ENCODE measurements at places on chromosomes 11 and 22.

- no peak for DNase-seq
Measured at GRCh38 chr11:115695677-115696364, 191.6 kb upstream of the CADM1 start.

DNA sequence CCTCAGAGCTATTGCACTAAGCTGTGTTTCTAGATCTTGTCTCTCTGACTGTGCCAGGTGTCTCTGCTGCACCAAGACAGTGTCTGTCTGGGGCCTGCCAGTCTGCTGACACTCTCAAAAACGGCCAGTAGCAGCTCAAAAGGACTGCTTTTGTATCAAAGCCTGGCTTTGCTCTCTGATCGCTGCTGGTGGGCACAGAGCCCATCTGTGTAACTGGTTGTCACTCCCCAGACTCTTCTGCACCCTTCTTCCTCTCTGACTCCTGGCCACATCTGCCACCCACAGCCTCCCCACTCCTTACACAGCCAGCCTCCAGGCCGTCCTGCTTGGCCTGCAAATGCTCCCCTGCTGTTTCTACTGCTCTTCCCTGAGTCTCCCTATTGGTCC, 26.5 kb downstream of the MED15 start:
- no peak for DNase-seq

DNA sequence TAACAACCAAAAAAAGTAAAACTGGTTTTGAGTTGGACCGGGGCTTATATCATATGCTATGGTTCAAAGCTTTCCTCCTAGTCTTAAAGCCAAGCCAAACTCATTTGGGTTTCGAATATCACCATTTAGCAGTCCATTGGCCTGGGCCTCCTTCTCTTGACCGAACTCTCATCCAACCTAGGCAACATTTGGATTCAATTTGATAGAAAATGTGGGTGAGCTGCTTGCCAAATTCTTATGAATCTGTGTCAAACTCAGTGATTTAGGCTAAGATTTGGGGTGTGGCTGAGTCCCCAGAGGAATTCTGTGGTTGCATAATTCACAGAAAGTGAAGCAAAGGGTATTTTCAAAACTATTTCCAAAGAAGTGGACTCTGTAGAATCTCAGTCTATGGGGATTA, 83.7 kb downstream of the BLID start:
- DNase-seq, result no peak

DNA sequence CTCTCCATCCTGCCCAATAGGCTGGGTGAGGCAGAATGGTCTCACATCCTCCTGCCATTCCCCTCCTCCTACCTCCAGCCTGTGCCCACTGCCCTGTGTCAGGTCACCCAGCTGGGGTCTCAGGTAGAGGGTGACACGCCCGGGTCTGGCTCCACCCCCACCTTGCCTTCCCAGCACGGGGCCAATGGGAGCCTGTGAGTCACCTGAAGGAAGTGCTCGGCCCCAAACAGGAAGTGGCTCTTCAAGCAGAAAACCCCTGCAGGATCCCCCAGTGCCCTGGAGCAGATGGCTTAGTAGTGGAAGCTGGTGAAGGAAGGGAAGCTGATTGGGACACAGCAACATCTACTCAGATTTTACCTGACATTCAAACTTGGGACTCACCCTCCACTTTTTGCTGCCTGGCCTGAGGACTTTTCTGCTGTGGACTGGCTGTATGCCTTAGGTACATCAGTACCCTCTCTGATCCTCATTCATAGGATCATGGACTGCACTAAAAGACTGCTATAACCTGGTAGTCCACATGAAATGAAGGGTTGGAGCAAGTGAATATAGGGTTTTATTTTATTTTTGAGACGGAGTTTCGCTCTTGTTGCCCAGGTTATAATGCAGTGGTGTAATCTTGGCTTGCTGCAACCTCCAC, 33.4 kb downstream of the GDPD5 start:
- DNase-seq, result peak; percentile 43

- DNase-seq, result no peak
Measured at GRCh38 chr11:60952742-60953170, 780 bp upstream of the SLC15A3 start.

GRCh38 chr22:39600491-39601179, 30.1 kb downstream of the CACNA1I start:
- DNase-seq, result no peak

GRCh38 chr11:35227576-35228327, 88.8 kb downstream of the CD44 start:
- DNase-seq, result no peak

DNA sequence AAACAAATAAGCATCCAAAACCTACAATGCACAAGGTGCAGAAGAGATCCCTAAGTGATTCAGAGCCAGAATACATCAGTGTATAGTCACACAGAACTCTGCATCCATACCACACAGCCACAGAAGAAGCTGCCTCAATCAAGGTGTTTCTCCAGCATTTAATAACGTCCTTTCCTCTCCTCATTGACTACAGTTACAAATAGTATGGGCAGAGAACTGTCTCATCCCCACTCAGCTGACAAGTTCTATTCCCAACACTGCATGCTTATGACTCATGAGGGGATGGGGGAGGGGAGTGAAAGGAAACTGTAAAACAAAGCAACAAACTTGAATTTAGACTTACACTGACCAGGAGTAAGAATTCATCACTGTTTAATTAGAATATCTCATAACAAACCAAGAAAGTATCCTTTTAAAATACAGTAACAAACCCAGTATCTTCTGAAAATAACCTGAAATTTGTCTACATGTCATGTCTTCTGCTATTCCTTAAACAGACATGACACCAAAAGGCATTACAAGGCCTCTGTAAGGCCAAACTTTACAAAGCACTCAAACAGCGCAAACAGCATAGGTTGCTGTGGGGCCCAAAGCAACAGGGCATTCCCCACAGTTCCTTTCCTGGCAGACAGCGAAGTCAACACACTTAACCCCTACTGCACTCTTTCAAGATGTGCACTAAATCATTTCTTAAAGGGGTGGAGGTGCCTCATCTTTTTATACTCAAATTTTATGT, 29.3 kb downstream of the CELF1 start:
- DNase-seq, result peak; percentile 14

GRCh38 chr22:44246615-44247326, 66.0 kb downstream of the SHISAL1 start:
- DNase-seq, result no peak
